ENCODE measurements at places on chromosomes 5 and 9.

DNA sequence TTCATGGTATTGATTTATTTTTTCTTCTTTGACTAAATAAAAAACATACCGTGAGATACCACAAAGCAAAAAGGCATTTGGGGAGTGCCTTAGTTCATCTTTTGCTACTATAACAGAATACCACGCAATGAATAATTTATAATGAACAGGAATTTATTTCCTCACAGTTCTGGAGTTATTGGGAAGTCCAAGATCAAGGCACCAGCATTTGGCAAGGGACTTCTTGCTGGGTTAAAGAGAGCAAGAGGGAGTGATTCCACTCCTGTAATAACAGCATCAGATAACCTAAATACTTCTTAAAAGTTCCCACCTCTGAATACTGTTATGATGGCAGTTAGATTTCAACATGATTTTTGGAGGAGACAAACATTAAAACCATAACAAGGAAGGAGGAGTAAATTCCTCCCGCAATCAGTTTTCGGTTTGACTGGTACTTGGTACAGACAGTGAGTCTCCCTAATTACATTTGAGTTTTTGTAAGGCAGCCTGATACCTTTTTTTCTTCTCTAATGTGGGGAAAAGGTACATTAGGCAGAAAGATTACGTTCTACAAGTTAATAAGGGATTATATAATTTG is 8.8 kb upstream of the OMD start:
- DNase-seq = no peak

- no peak for DNase-seq
These were observed 24.6 kb downstream of the SPARC start for GRCh38 chr5:151661968-151662732.

DNA sequence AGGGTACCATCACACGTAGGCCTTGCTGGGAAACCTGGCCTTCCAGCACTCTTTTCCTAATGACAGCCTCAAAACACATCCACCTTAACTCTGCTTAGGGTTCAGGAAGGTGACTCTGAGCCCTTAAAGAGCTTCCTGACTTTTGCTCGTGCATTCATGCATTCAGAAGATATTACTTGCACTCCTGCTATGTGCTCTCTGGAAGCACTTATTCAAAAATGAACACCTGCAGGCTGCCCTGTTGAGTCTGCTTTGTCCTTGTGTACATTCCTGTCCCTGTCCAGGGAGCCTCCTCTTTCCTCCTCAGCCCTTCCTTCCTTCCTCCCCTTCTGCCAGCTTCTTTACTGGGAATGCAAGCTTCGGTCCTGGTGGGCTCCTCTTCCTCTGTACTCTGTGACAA is 61.5 kb downstream of the SPRY4 start:
- DNase-seq = no peak

- peak; percentile 90 for DNase-seq
These were observed 117.6 kb upstream of the ANKRD55 start for GRCh38 chr5:56350597-56351170.

DNA sequence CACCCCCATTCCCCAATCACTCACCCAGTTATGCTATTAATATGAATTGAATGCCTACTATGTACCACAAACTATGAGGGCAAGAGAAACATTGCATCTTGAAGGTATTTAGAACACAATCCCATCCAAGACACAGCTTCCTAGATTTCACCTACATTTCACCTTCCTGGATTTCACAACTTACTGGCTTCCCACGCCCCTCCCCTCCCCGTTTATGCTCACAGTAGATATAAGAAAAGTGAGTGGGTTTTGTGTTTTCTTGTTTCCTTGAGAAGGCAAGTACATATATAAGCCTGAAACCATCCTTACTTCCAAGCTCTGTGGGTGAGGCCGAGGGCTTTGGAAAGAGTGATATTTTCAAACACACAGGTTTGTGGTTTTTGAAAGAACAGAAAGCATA is 465.0 kb downstream of the BNC2 start:
- no peak for DNase-seq

Measured in astrocyte of the spinal cord (primary cell).